NCI-H1694 (cell line): ENCODE measurements at places on chromosomes 3 and 15.

GRCh38 chr3:195005759-195006510 is 265.0 kb downstream of the XXYLT1 start:
- no peak for DNase-seq

GRCh38 chr3:46100812-46101211 is 73.5 kb upstream of the XCR1 start:
- no peak for DNase-seq

DNA sequence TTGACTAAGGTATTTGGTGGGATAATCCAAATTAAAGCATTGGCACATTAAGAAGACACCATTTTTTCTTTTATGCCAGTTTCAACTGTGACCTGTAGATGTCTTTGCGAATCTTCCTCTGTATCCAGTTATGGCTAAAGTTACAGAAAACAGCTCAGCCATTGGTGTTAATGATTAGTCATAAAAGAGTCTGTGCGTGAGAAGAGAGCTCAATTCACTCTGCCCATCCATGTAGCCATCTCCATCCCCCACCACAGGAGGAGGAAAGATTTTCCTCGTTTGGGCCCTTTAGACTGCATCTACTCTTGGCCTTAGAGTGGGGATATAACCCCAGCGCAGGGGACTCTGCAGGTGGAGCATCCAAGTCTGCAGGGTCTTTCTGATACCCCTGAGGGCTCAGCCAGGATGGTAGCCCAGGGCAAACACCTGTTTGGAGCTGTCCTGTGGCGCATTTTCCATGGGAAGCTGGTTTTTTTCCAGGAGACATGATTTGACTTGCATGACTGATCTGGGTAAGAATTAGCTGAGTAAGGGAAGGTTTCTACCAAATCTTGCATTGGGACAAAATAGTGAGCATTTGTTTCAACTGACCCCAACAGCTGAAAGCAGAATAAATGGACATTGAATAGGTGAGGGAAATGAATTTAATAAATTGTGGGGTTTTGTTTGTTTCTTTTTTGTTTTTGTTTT is 29.5 kb downstream of the NANOGP8 start:
- no peak for DNase-seq

DNA sequence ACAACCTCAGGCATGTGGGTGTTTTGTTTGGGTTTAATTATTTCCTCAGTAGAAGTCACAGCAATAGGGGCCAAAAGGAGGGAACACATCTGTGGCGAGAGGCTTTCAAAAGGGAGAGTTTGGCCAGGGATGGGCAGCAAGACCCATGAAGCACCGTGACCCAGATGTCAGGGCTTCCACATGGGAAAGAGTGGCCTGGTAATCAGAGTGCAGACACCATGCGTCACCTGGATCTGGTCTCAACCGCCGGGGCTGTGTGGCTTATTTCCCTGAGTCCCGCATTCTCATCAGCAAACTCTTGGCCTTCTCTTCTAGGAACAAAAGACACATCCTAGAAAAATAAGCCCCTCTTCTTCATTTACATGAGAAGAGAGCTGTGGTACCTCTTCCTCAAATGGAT is 12.4 kb upstream of the MUSTN1 start:
- no peak for DNase-seq

- no peak for DNase-seq
These were observed 4.2 kb downstream of the SLC25A20 start for GRCh38 chr3:48894516-48894915.

DNA sequence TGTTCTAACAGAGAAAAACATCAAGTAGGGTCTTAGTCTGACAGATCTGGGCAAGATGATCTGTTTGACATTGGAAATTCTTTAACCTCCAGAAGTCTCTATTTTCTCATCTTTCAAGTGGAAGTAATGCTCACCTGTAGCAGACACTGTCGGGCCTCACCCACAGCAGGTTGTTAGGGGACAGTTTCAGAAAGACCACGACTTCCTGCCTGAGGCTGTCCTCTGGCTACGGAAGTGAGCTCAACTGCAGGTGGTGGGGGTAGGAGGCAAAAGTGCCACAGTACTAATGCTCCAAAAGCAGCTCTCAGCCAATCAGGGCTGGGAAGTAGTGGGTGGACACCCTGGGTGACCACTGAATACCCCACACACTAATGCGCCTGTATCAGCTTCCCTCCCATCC is 111.4 kb upstream of the TOPAZ1 start:
- no peak for DNase-seq

DNA sequence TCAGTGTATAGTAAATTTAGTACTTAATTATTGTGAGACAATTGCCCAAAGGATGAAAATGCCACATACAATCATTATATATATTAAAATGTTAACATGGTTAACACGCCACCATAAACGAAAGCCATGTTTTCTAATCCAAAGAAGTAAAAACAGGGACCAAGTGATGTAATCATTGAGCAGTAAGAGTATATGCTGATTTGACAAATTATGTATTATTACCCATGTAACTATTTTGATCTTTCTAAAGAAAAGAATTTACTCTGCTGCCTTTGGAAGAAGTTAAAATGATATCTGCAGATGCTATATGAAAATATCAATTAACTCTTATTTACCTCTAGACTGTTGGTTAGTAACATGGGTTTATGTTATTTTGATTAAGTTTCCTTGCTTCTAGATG is 150.2 kb downstream of the NAALADL2 start:
- DNase-seq: no peak

DNA sequence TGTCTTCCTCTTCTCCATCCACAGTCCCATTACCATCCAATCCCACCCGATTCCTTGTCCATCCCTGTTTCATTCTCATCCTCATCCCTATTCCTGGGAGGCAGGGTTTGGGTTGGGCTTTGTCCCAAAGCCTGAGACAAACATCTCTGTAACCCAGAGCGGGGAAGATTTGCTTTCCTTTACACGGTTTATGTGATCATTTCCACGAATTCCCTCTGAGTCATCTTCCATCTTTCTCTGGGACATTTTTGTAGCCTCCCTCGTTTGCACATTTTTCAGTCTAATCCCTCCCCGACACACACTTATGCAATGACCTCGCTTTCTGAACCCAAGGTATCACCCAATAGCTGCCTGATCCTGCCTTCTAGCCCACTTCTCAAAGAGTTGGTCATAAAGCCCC is 22.8 kb downstream of the DUOX2 start:
- no peak for DNase-seq

DNA sequence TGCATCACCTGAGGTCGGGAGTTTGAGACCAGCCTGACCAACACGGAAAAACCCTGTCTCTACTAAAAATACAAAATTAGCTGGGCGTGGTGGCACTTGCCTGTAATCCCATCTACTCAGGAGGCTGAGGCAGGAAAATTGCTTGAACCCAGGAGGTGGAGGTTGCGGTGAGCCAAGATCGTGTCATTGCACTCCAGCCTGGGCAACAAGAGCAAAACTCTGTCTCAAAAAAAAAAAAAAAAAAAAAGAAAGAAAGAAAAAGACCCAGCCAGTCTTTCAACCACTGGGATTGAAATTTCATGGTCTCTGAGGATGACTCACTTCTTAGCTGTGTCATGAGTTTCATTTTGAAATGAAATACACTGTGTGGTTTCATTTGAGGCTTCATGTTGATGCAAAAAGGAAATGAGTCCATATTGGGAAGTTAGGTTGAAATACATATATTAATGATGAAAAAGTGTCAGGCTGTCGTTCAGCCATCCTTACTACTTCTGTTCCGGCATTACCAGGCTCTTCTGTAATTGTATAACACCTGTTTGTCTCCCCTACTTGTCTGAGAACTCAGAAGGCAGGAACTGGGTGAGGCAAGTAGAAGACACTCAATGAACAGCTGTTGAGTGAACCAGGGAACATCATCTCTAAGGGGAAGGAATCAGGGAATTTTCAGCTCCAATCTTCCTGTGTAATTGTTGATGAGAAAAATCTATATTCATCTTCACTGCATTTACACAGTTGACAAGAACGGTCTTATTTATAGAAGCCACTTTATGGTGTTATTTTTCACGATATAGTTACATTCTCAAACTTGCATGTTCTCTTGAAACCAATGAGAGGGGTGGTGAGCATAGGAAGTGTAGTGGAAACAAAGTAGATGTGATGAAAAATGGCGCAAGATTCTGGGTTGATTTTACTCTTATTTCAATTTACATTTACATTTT is 87.4 kb downstream of the NFKBIZ start:
- no peak for DNase-seq

DNA sequence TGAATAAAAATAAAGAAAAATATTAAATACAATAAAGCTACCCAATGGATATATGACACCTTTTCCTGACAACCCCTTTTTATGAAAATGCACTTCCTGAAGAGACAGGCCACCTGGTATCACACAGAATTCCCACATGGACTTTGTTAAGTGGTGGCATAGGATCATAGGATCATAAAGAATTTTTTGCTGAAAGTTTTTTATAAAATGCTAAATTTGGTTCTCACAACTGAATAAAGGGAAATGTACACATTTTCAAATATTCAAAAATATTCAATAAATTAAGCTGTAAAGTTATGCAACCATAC is 102.5 kb upstream of the ROBO1 start:
- DNase-seq: no peak

- no peak for DNase-seq
These were observed 32.1 kb downstream of the GRK7 start for GRCh38 chr3:141795276-141795675.

GRCh38 chr3:195526492-195526891 is 16.6 kb downstream of the PPP1R2 start:
- DNase-seq: no peak
